IMR-90 (cell line): ENCODE measurements at places on chromosomes 3 and 15. TPM values are rescaled to one million over a fixed set of nuclear protein-coding genes. Genes with fewer than 3 reads are reported as not detected.

- peaks cover 11% of the 10 kb centered on the region for H3K4me1 ChIP-seq
- DNase-seq: no peak
- H3K4me3 ChIP-seq: no peak overlapping the region
- no peaks in the 10 kb centered on the region for H3K27me3 ChIP-seq
- H3K36me3 ChIP-seq: 0 out of 2 replicates have a peak, but pooled peaks cover 1% of the 10 kb centered on the region
Observed at GRCh38 chr15:55218056-55218455, 21.3 kb upstream of the RSL24D1 start.

DNA sequence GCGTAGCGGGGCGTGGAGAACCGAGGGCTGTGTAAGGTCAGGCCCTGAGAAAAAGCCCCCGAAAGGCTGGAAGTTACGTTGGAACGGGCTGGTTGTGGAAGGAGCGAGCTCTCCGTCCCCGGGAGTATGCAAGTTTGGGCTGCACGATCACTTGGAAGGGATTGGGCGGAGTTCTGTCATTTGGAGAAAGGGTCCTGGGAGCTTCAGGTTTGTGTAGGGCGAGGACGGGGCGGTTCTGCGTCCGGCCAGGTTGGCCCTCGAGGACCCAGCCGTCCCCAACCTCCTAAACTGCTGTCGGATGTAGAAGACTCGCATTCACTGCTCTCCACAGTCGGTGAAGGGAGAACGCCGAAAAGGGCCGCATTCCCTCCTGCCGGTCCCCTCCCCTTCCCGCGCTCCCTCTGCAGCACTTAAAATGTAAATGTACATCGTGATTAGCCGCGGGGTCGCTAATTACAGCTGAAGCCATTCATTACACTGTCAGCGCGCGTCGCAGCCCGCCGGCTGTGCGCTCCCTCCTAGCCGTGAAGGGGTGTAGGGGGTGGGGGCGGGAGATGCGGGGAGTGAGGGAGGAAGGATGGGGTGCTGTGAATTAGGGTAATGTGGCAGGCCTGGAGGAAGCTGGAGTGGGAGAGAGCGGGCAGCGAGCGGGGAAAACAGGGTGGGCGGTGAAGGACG is 2.5 kb upstream of the RPP25 start:
- H3K4me3 ChIP-seq: no peak overlapping the region
- no peak for DNase-seq
- no peaks in the 10 kb centered on the region for H3K36me3 ChIP-seq
- H3K27me3 ChIP-seq: peaks cover 53% of the 10 kb centered on the region

DNA sequence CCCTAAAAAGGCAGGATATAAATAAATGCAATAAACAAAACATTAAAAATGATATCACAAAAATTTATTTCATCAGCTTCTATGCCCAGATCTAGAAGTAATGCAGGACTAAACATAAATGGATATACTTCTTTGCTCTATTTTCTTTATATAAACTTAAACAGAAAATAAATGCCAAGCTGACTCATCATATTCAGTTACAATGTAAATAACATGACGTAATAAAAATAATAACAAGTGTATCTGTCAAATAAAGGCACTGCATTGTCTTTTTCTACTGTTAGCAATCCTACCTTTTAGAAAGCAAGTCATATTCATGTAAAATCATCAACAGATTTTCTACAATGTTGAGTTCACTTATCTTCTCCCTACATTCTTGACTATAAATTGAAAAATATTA is 61.6 kb downstream of the NEK10 start:
- no peaks in the 10 kb centered on the region for H3K27me3 ChIP-seq
- H3K36me3 ChIP-seq: peaks cover 2% of the 10 kb centered on the region; the same call in 1 of the 2 replicates
- H3K4me1 ChIP-seq: peaks cover 3% of the 10 kb centered on the region; the same call in 1 of the 2 replicates
- H3K4me3 ChIP-seq: no peak overlapping the region
- no peak for DNase-seq

GRCh38 chr3:61252836-61253235 is 1.6 kb upstream of the FHIT start:
- H3K4me3 ChIP-seq: no peak overlapping the region
- no peaks in the 10 kb centered on the region for H3K36me3 ChIP-seq
- DNase-seq: no peak
- no peaks in the 10 kb centered on the region for H3K4me1 ChIP-seq

DNA sequence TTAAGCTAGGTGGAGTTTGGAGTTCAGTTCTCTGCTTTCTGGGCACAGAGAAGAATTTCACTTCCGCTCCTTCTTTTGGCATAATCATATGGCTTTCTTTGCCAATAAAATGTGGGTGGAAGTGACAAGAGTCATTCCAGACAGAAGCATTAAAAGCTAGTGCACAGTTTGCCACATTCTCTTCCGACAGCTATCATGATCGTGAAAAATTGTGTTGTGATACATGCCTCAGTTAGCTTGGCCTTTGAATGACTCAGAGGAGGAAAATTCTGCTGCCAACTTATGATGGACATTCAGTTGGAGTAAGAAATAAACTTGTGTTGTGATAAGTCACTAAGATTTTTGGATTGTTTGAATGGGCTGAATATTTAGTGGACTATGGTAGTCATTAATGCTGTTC is 291.7 kb upstream of the SATB1 start:
- DNase-seq: no peak
- H3K4me3 ChIP-seq: no peak overlapping the region
- no peaks in the 10 kb centered on the region for H3K4me1 ChIP-seq
- H3K36me3 ChIP-seq: no peaks in the 10 kb centered on the region

- DNase-seq: no peak
- peaks cover 17% of the 10 kb centered on the region for H3K27me3 ChIP-seq
- peaks cover 5% of the 10 kb centered on the region for H3K4me1 ChIP-seq
- H3K36me3 ChIP-seq: no peaks in the 10 kb centered on the region
Observed at GRCh38 chr3:113057117-113057516, 66.3 kb downstream of the GTPBP8 start.

DNA sequence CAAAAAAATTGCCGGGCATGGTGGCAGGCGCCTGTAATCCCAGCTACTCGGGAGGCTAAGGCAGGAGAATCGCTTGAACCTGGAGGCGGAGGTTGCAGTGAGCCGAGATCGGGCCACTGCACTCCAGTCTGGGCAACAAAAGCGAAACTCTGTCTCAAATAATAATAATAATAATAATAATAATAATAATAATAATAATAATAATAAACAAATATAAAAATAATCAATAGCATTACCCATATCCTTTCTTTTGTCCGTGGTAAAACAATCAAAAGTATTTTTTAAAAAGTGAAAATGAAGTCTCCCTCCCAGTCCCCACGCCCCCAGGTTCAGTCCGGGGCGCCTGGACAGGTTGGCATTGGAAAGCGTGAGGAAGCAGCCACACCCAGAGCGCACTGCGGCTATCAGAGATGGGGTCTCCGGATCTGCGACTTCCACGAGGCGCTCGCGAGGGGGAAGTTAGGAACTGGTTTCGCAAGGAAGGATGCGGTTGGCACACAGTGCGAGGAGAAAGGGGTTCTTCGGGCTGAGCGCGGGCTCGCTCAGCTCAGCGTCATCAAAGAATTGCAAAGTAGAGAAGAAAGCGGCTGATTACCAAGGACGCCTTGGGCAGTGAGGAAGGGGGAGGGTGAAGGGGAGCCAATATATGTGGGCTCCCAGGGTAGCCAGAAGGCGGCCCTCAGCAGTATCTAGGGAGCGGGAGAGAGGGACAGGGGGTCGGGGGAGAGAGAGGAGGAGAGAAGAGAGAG is 69.5 kb upstream of the EPHB3 start:
- peaks cover 60% of the 10 kb centered on the region for H3K27me3 ChIP-seq
- H3K27ac ChIP-seq: no peak overlapping the region
- H3K4me1 ChIP-seq: no peaks in the 10 kb centered on the region; the same call in 1 of the 2 replicates

CNTN4 gene
- total RNA-seq: under 0.01 TPM in 2 replicates

BSN gene
- total RNA-seq: under 0.01 TPM in 2 replicates

CCR8 gene
- not detected in 2 replicates for total RNA-seq
